ENCODE measurements at places on chromosomes 3 and 15.

GRCh38 chr3:125033135-125033534 is 22.7 kb downstream of the HEG1 start:
- no peak for DNase-seq

DNA sequence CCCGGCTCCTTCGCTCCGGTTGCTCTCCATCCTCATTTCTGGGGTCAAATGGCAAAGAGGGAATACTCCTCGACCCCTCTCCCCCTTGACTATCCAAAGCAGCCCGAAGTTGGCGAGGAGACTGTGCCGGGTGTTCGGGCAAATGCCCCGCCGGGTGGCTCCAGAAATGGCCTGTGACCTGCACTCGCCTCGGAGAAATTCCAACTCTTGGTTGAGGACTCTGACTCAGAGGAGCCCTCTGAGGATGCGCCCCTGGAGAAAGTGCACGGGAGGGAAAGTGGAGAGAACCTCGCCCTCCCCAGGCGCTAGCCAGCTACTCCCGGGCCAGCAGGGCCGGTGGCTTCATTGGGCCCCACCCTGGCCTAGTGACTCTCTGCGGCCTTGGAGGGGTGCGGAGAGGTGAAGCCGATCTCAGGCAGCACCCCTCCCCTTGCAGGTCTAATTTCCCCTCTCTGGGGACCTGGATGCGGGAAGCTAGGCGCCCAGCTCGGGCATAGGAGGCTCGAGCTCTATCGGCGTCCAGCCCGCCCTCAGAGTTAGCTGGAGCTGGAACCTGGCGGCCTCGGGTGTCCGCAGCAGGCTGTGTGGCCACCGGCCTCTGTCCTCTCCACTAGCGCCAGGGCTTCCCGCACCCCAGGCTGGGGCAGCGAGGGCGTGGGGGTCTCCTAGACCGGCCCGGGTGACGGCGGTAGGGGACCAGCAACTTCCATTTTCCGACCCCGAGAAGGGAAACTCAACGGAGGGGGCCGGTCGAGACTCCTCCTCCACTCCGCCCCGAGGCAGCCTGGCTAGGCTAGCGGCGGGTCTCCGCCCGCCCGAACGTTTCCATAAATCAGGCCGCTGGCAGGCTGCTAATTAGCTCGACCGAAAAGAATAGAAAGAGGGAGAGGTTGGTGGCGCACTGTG is 29.4 kb downstream of the NR2F2 start:
- peak; percentile 82 for DNase-seq

DNA sequence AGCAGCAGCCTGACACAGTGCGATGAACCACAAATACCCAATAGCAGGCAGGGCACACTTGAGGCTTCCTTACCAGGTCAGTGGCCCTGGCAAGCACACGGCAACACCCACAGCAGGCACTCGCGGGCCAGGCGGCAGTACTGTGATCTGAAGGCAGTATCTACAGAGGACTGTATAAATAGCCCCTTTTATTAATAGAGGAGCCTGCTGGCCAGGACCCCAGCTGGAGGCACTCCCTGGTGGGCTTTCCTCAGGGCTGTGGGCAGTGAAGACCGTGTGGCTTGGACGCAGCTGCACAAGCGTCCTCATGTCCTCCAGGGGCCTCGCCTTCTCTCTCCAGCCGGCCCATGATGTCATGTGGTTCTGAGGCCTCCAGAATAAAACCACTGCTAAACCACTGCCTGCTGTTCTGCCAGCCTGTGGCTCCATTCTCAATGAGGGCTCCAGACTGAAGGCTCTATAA is 44.1 kb downstream of the LRIG1 start:
- DNase-seq: peak; percentile 81

DNA sequence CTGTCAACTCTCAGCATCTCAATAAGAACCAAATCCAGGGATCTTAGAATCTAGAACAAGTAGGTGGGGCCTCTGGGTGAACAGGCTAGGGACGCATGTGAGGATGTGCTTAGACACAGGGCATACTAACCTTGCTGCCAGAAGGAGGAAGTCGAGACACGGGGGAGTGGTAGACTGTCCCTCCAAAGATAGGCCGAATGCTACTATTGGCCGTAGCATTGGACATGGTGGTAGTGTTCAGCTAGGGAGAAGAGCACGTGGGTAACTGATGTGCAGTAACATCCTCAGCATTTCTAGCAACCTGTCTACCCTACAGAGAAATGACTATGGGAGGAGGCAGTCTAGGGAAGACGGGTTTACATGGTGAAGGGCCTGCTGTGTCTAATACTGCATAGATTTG is 15.6 kb downstream of the RCCD1 start:
- no peak for DNase-seq

DNA sequence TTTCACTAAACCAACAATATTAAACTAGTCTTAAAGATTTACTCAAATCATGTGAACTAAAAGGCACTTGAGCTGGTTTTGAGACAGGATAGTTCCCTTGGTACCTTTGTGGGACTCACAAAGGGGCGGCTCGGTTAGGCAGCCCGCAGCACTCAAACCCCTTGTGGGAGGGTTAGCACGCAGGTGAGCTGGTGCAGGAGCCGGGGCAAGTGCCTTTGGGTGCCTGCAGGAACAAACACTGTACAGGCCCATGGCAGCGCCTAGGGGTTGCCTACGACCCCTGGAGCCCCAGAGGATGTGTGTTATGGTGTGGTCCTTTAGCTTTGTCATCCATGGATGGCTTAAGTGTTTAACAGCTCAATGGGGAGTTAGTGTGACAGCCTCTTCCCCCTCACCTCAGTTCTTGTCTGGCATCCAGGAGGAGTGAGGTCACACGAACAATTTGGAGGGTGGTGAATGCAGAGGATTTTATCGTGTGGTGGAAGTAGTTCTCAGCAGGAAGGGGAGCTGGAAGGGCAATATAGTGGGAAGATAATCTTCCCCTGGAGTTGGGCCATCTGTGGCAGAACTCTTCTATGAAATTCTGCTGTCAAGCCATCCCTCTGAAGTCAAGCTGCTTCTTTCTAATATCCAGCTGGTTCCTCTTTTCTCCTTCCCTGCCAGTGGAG is 470.9 kb downstream of the RBMS3 start:
- no peak for DNase-seq

DNA sequence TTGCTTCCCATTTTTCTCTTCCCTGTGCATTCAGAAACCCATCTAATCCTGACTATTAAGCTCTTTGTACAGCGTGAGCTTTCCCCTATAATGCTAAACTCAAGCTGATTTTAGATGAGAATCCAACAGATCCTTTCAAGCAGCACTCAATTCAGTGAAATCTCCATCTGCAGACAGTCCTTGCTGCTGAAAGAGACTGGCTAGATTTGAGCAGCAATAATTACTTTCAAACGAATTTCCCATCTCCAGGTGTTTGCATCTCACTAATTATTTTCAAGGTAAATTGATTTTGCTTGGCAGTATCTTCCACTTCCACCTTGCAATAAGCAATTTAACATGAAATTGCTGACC is 49.5 kb upstream of the SLC7A14 start:
- no peak for DNase-seq

GRCh38 chr3:182793663-182794454 is 555 bp downstream of the ATP11B start:
- DNase-seq: peak; percentile 84

DNA sequence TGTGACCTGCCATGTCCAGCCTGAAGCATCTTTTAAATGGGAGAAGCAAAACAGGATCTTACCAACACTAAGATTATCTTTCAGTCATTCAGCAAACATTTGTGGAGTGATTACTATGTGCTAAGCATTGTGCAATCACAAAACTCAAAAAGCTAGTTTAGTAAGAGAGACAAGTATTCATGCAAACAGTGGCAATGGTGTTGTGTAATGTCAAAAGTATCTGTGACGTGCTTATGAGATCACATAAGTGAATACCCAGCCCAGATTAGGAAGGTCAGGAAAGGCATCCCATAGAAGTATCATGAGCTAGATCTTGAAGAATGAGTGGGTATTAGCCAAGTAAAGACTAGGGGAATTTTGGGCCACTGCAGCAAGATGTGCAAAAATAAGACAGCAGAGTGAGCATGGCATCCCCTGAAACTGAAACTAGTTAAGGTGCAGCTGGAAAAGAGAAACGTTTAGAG is 32.1 kb downstream of the SEC62 start:
- no peak for DNase-seq

DNA sequence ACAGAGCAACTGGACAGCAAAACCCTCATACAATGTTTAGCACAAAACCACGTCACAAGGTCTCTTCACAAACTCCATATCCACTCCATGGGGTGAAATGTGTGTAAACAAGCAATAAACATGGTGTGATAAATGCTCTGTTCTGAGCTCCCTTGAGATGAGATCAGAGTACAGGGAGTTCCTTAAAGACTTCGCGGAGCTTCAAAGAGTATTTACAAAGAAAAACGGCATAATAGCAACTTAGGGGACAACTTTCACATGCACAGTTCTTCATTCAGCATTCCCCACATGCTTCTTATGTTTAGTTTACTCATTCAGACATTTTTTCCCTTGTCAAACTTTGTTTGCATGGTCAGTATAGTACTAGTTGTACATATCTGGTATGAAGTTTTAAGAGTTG is 52.5 kb upstream of the SUCLG2 start:
- DNase-seq: no peak

GRCh38 chr3:32366638-32367397 is 24.8 kb upstream of the CMTM7 start:
- DNase-seq: no peak

GRCh38 chr3:73326396-73326795 is 264.9 kb downstream of the EBLN2 start:
- peak; percentile 71 for DNase-seq

DNA sequence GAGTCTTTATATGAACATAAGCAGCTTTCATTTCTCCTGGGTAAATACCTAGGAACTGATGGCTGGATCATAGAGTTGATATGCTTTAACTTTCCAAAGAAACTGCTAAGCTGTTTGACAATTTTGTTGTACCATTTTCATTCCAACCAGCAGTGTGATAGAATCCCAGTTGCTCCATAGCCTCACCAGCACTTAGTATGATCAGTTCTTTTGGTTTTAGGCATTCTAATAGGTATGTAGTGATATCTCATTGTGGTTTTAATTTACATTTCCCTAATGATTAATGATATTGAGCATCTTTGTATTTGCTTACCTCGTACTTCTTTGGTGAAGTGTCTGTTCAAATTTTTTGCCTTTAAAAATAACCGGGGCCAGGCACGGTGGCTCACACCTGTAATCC is 38.4 kb upstream of the SMAD6 start:
- no peak for DNase-seq

GRCh38 chr3:58835086-58835485 is 168.5 kb upstream of the FAM3D start:
- no peak for DNase-seq

DNA sequence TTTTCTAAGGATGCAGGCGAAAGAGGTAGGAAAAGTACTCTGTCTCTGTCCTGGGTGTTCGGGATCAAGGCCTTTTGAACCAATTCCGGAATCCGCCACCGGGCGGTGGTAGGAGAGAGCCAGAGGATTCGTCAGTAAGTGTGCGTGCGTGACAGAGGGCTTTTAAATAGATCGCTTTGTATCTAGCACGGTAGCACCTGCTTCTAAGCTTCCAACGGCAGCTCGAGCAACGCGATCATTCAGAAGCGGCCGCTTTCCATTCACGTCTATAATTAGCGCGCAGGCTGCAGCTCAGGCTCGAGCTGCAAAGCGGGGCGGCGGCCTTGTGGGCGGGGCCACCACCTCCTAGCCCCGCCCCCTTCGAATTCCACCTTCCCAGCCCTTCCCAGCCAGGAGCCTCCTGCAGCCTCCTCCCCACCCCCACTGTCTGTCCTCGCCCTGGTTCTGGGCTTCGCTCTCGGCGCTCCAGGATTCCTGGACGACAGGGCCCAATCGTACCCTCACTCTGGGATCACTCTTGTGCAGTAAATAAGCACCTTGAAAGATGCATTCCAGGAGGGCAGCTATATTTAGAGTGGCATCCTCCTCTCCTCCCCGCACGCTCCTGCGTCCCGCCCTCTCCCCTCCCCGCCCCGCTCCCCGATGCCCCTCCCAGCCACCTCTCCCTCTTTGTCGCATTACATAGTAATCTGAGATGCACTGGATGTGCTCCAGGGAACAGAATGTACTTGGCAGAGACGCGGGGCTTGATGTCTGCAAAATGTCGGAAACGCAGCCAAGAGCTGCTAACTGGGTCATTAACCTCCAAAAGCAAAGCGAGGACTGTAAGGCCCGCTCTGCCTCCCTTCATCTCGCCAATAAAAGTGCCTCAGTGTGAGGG is 224.1 kb upstream of the TPRG1 start:
- peak; percentile 96 for DNase-seq

- DNase-seq: no peak
Observed at GRCh38 chr15:72740219-72740618, 43.3 kb downstream of the ADPGK start.

DNA sequence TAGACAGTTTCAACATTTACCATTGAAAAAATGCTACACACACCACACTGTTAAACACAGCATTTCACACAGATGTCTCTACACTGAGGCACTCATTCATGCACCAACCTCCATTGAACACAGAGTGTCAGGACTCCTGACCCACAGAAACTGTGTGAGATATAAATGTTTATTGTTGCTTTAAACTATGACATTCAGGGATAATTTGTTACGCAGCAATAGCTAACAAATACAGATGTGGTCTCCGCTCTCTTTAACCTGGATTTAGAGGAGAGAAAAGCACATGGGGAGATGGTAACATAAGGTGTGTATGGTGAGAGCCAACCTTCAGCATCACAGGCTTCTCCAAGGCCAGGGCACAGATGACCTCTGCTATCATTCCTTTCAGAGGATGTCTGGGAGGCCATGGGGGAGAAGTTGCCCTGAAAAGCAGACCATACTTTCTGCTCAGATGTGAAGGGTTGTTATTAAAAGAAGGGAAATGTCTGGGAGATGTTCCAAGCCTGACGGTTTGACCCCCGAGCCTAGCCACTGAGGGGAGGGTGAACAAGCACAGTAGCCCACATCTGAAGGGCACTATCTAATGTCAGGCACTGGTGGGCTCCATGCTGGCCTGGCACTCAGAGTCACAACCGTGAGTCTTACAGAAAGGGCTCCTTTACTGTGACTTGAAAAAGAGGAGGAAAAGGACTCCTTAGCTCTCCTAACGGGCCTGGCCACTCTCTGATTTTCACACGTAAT is 284.5 kb upstream of the TLE3 start:
- DNase-seq: no peak

- DNase-seq: peak; percentile 15
Observed at GRCh38 chr15:80031841-80032240, 27.6 kb upstream of the ZFAND6 start.

GRCh38 chr3:30639937-30640336 is 33.5 kb downstream of the TGFBR2 start:
- no peak for DNase-seq

DNA sequence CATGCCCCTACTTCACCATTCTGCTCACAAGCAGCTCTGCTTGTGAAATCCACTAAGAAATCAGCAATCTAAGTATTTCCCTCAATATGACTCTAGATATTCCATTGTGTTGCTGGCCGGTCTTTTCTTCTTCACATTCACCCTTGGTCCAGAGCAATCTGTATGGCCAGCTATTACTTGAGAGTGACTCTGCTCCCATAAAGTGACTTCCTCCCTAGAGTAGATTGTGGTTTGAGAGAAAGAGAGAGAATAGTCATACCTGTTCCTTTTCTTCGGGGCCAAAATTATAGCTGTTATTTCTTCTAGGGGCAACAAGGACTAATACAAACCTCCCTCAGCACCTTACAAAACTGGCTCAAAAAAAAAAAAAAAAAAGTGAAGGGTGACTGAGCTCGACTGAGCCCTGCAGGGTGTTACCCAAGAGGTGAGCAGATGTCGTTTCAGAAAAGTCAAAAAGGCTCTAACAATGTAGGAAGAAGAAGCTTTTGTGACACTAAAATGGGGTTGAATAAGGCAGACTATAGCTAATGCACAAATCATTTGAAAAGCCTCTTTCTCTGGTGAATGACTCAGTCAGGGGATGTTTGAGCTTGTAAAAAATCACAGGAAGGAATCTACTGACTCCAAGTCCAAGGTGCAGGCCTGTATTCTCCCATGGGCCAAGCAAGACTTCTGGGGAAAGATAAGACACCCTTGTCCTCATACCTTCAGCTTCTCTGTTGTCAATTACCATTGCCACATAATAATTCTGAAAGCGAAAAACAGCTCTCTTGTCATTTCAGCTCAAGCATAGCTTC is 161.0 kb upstream of the SLC24A5 start:
- DNase-seq: no peak
